ENCODE measurements at places on chromosomes 3 and 15. TPM values are rescaled to one million over a fixed set of nuclear protein-coding genes. Genes with fewer than 3 reads are reported as not detected.

DNA sequence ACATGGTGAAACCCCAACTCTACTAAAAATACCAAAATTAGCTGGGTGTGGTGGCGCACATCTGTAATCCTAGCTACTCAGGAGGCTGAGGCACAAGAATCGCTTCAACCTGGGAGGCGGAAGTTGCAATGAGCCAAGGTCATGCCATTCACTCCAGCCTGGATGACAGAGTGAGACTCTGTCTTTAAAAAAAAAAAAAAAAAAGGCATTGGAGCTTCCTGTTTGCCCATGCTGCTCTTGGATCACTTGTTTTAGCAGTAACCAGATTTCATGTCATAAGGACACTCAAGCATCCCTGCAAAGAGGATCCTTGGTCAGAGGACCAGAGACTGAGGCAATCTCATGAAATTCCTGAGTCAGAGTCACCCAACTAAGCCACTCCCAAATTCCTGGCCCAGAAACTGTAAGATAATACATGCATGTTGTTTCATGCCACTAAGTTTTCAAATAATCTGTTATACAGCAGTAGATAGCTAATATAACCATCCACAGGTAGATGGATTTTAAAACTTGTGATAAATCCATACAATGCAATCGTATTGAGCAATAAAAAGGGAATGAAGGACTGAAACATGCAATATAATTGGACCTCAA, 82.0 kb upstream of the XXYLT1 start:
- DNase-seq, result no peak

- DNase-seq, result no peak
Measured at GRCh38 chr15:50613600-50613999, 67.1 kb upstream of the USP50 start.

- no peak for DNase-seq
Measured at GRCh38 chr3:125512135-125512920, 7.7 kb downstream of the SNX4 start.

- DNase-seq, result no peak
Measured at GRCh38 chr15:31525988-31526665, 199.5 kb downstream of the KLF13 start.

- DNase-seq, result no peak
Measured at GRCh38 chr3:194332858-194333211, 18.3 kb downstream of the CPN2 start.

DNA sequence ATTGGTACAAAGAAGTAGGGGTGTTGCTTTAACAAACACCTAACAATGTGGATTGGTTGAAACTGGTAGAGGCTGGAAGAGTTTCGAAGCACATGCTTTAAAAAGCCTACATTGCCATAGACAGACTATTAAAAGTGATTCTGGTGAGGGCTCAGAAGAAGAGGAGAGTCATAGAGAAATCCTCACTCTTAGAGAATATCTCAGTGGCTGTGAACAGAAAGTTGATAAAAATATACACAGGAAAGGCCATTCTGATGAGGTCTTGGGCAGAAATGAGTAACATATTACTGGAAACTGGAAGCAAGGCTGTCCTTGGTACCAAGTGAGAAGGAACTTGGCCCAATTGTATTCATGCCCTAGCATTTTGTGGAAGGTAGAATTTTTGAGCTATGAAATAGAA, 173.7 kb upstream of the CRBN start:
- DNase-seq, result no peak

- no peak for DNase-seq
Measured at GRCh38 chr3:111915905-111916304, 56.8 kb downstream of the PHLDB2 start.

- DNase-seq, result no peak
Measured at GRCh38 chr3:55481744-55482495, 5.2 kb downstream of the WNT5A start.

GRCh38 chr15:44536962-44537734, at the start of gene EIF3J:
EIF3J (plus strand) TSS chr15:44537147; CDS start chr15:44537195, 48 bp downstream.
- DNase-seq, result peak; percentile 94

SKOR1 gene
- 0.30 TPM for total RNA-seq

ALG1L2 gene
- 0.96 TPM for total RNA-seq

TRH gene
- total RNA-seq, result not detected

MUC20 gene
- 1.4 TPM for total RNA-seq
